ENCODE measurements at places on chromosomes 2 and 18.

GRCh38 chr2:62672601-62673000 lies 32.9 kb upstream of the EHBP1 start:
- DNase-seq, result no peak

DNA sequence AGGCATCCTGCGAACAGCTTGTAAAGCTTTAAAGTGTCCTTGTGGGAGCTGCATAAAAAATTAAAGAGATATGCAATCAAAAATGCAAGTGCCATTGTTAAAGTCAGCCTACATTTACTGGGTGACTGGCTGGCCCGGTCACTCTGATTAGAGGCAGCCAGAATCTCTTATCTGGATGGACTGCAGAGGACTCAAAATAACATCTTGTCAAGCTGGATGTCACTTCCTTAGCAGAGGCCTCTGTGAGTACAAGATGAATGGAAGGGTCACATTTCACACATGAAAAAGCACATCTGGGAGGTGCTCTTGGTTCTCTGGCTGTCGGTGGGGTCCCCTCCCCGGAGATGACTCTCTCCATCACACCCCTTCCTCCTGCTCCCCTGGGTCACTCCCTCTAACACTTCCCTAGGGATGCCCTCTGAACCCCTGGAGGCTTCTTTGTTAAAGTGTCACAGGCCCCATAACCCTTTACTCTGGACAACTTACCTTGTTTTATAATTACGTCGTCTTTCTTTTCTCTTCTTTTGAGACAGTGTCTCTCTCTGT lies 122.1 kb downstream of the SH3BP4 start:
- DNase-seq, result no peak

DNA sequence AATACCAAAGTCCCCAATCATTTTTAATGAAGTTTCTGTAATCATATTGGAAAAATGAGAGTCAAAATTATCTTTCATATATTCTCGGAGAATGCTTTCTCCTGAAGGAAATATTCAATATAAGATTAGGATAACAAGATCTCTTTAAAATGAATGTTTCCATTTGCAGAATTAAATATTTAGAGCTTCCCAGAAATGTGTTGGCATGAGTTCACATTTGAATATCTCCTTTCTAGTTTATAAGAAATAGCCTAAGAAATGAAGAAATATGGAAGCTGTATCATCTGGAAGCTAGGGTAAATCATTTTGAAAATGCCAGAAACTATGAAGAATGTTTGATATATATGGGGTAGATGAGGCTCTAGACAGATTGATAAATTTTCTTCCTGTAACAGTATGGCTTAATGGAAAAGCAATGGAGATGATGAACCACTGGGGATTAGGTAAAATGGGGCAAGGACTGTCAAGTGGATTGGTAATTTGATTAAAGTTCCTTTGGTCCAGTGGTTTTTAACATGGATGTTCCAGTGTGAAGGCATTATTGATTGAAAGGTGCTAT lies 184.6 kb upstream of the ZNF804A start:
- DNase-seq, result no peak

DNA sequence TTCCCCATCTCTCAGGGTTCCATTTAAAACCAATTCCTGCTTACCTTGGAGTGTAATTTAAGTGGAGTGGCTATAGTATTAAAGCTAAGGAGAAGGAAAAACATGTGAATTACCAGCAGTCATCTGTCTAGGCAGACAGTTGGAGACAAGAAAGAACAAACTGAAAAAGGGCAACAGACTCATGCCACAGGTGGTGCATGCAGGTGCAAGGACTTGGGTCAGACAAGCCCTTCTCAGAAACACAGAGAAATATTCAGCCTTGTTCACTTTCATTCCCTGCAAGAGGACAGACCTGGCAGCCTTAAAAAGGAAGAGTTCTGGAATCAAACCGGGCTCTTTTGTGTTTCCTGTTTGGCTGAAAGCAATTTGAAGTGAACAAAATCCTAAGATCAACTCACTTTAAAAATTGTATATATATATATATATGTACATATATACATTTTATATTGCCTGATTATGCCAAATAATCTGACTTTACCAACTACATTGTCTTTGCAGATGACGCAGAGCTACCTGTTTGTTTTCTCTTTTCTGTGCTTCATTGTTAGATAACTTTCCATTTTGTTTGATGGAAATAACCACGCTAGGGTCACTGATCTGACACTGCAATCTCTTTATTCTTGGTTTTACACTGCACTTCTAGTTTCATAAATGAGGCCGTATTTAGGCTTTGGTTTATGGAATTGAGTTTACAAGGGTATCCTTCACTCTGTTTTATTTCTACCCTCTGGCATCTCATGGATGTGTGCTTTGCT lies 35.1 kb upstream of the VPS54 start:
- no peak for DNase-seq

DNA sequence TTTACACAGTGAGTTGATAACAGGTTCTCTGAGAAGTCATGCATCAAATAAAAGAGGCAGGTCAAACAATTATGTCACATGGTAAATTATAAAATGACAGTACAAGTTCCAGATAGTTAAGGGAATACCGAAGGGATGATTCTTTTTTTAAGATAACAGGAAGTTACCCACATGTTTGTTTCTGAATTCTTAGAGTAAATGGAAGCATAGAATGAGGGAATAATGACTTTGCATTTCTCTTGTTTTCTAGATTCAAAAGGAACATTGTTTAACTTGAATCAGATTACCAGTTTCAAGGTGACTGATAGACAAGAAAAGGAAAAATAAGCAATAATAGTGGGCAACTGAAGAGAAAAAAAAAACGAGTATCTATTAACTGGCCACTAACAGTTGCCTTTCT lies 124.5 kb downstream of the MIB1 start:
- DNase-seq, result no peak

DNA sequence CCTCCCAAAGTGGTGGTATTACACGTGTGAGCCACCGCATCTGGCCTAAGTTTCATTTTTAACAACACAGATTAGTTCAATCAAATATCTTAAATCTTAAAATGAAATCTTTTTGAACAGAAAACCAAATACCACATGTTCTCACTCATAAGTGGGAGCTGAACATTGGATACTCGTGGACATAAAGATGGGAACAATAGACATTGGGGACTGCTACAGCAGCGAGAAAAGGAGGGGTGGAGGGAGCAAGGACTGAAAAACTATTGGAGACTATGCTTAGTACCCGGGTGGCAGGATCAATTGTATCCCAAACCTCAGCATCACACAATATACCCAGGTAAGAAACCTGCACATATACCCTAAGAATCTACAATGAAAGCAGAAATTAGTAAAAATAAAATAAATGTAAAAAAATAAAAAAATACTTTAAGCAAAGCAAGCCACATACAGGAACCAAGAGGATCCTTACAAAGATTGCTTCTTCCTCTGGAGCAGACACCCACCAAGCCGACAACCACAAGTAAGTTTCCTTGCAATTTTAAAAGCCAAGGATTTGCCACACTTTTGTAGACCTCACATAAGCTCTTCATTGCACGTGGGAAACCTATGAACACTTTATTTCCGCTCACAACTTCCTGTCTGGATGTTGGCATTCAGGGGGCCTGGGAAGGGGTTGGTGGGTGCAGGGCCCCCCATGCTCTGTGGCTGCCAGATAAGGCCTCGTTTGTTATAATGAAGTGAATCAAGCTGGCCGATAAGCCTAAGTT lies 147.9 kb downstream of the MYCN start:
- DNase-seq, result no peak

GRCh38 chr2:223797811-223798721 lies 39.3 kb downstream of the AP1S3 start:
- DNase-seq, result no peak

- no peak for DNase-seq
Measured at GRCh38 chr18:3498698-3499471, 48.9 kb downstream of the TGIF1 start.

DNA sequence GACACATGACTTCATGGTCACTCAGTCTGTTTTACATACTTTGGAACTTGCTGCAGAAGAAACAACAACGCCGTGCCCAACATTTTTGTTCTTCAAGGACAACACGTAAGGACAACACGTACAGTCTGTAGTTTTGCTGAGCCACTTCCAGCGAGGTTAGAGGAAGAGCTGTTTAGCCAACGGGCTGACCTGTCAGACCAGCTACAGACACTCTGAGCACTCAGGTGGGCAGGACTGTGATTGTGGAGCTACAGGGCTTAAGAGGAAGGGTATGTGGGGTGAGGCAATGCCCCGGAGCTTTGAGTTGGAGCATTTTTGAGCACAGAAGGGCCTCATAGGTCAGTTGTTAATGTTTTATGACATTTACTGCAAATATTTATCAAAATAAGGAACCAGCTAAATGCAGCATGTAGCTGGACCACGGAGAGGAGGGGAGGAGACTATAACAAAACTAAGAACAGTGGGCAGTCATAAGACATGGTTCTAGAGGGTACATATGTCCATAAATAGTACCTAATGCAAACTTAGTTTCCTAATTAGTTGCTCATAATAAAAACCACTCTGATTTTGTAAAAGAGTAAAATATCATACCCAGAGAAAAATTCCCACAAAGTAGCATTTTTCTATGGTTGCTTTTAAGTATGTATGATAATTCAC lies 26.3 kb upstream of the NPC1 start:
- no peak for DNase-seq

Measured in T-cell (primary cell).